ENCODE measurements at places on chromosomes 12 and 14. TPM values are rescaled to one million over a fixed set of nuclear protein-coding genes. Genes with fewer than 3 reads are reported as not detected.

Gene LMO3
- polyA plus RNA-seq: 5.0 TPM

- DNase-seq: no peak
Measured at GRCh38 chr14:72775923-72776554, 117.9 kb downstream of the DPF3 start.

- DNase-seq: no peak
Measured at GRCh38 chr12:32273712-32274111, 125.6 kb upstream of the FGD4 start.

- DNase-seq: no peak
Measured at GRCh38 chr14:93073910-93074769, 41.6 kb downstream of the ITPK1 start.

- no peak for DNase-seq
Measured at GRCh38 chr14:53032838-53033390, 82.1 kb upstream of the FERMT2 start.

Gene GMFB
- polyA plus RNA-seq: 13.5 TPM

- DNase-seq: no peak
Measured at GRCh38 chr12:93039062-93039461, 110.0 kb upstream of the EEA1 start.

- no peak for DNase-seq
Measured at GRCh38 chr12:122503147-122503751, 2.5 kb upstream of the ZCCHC8 start.

Gene DGKA
- polyA plus RNA-seq: 53.9 TPM

GRCh38 chr14:58362798-58363412 is 32.8 kb upstream of the TOMM20L start:
- DNase-seq: no peak

Gene BMAL2
- 0.61 TPM for polyA plus RNA-seq

- peak; percentile 64 for DNase-seq
Measured at GRCh38 chr14:105315211-105315721, 718 bp downstream of the PACS2 start.

DNA sequence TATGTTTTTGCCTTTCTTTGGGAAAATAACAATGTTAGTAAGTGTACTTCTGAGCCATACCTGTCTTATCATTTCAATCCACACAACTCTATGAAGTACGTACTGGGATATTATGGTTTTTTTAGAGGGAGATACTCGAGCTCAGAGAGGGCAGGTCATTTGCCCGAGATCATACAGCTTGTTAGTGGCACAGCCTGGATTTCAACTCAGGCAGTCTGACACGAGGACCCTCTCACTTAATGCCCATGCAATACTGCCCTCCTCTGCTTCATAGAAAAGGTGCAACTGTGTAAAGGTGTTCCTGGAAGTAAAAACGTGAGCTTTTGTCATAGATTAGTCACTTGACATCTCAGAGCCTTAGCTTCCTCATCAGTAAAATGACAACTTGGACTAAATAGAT is 128.0 kb downstream of the NDUFA12 start:
- DNase-seq: no peak

Measured in pancreas (tissue), 10 donors.